Stromal cell of bone marrow (primary cell): ENCODE measurements at places on chromosomes 1 and 21.
A peak's percentile ranks its signal among the peaks of the same experiment; 100 is the strongest.

GRCh38 chr1:174900317-174900716, 99.4 kb upstream of the CACYBP start:
- no peak for DNase-seq

DNA sequence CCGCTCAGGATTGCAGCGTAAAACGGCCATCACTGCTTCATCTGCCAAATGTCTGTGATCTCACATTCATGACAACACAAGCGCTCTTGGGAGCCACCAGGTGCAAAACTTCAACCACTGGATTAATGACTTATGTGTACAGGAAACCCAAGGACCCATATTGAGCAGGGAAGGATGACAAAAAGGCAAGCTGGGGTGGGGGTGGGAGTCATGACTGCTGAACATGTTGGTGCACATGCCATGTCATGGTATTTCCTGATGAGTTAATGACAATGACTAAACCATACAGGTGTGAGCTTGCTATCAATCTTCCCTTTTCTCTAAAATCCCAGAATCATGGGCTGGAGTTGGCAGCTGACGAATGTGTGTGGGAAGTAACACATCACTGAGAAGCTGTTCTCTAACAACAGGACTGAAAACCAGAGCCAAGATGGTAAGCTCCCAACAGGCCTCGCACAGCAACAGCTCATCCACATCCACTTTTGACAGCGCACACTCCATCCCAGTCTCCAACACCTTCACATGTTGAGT, 3.1 kb upstream of the SH2D5 start:
- no peak for DNase-seq

DNA sequence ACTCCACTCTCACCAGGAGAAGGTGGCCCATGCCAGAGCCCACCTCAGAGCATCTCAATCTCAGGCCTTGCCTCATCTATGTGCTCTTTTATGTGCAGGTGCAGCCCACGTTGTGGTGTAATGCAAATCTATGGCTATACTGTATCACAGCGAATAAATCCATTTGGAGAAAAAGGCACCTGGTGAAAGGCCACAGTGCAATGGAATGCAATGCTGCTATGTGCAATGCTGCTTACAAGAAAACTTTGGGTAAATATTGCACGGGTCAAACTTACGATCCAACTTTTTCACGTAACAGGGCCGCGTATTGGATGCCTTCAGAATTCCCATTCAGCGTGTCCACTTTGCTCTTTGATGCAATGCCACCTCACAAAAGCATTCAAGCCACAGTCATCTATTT, 13.5 kb downstream of the ZBTB18 start:
- no peak for DNase-seq

GRCh38 chr1:12798911-12799310, 7.7 kb downstream of the PRAMEF1 start:
- no peak for DNase-seq

GRCh38 chr1:201503397-201504176, 3.3 kb downstream of the CSRP1 start:
- DNase-seq = peak; percentile 87
